H7 (cell line): ENCODE measurements at places on chromosomes 7 and 10. TPM values are rescaled to one million over a fixed set of nuclear protein-coding genes. Genes with fewer than 3 reads are reported as not detected.

DNA sequence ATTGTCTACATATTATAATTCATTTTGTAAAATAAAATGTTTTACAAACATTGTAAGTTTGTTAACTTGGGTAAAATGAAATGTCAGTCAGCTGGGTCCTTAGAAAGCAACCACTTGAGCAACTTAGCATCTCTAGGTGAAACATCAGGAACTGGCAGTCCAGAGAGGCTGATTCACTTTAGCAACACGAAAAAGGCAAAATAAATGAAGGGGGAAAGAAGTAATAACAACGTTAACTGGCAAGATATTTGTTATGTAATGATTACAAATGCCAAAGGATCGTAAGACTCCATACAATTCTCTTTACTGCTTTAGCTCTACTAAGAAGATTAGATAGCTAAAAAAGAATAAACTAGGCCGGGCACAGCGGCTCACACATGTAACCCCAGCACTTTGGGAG is 5.0 kb downstream of the PDZD8 start:
- no peak for DNase-seq

DNA sequence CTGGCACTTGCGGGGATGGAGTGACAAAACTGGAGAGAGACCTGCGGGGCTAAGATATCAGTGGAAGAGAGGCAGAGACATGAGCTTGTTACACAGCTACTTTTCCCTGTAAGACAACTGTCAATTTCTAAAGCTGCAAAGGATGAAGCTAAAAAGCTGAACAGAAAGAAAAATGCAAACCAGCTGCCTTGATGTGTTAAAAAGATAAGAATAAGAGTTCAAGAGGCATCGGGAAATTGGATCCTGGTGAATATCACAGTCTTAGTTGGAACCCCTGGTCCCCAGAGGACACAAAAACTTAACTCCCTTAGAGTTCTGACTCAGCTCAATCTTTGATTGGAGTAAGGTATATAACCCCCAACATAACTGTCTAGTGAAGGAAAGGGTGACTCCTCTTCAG is 38.8 kb downstream of the VPS41 start:
- no peak for DNase-seq

SHLD2 gene
- 31.2 and 35.8 TPM in 2 replicates for total RNA-seq

GRM8 gene
- total RNA-seq: 1.1 and 2.1 TPM in 2 replicates

ADIRF gene
- total RNA-seq: not detected in 2 replicates

DNA sequence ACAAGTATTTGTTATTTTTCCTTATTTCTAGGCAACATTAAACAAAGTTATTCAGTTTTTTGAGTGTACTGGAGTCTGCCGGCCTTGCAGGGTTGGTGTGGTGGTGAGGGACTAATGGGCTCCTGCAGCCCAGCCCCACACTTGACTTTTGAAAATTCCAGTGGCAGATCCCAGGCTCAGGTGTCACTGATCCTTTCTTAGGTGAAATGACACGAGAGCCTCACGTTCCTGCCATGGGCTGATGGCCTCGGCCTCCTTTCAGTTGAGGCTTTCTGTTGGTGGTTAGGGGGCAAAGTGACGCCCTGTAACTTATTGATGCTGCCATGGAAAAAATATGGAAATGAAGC is 117.9 kb downstream of the NKX6-2 start:
- DNase-seq: no peak

CTAGE4 gene
- total RNA-seq: 4.9 and 7.5 TPM in 2 replicates

- no peak for DNase-seq
Observed at GRCh38 chr10:14717552-14717951, 57.1 kb downstream of the FAM107B start.

PDCD4 gene
- total RNA-seq: 9.0 and 17.4 TPM in 2 replicates
